Prostate gland (tissue), 2 donors: ENCODE measurements at places on chromosomes 16 and 17.
A peak's percentile ranks its signal among the peaks of the same experiment; 100 is the strongest.

GRCh38 chr16:641326-642188 lies at the start of gene MCRIP2:
TSS of gene MCRIP2 (plus strand) at chr16:641828. CDS start at chr16:641992, 164 bp downstream.
- H3K4me3 ChIP-seq = peak within 1 kb of the TSS; percentile 83
- H3K4me1 ChIP-seq = peaks cover 6% of the 10 kb centered on the region
- H3K27me3 ChIP-seq = no peaks in the 10 kb centered on the region
- peak within 1 kb of the TSS; percentile 80 for H3K27ac ChIP-seq
- no peaks in the 10 kb centered on the region for H3K36me3 ChIP-seq

GRCh38 chr17:43766413-43767052 lies 7.9 kb upstream of the SOST start:
- H3K27ac ChIP-seq = no peak overlapping the region
- no peaks in the 10 kb centered on the region for H3K27me3 ChIP-seq
- no peak overlapping the region for H3K4me3 ChIP-seq
- H3K4me1 ChIP-seq = no peaks in the 10 kb centered on the region
- peak; percentile 44 for DNase-seq

GRCh38 chr17:81990836-81991683 lies 13.6 kb downstream of the ASPSCR1 start:
- H3K27me3 ChIP-seq = no peaks in the 10 kb centered on the region
- peaks cover 14% of the 10 kb centered on the region for H3K4me1 ChIP-seq
- no peaks in the 10 kb centered on the region for H3K36me3 ChIP-seq
- DNase-seq = no peak

DNA sequence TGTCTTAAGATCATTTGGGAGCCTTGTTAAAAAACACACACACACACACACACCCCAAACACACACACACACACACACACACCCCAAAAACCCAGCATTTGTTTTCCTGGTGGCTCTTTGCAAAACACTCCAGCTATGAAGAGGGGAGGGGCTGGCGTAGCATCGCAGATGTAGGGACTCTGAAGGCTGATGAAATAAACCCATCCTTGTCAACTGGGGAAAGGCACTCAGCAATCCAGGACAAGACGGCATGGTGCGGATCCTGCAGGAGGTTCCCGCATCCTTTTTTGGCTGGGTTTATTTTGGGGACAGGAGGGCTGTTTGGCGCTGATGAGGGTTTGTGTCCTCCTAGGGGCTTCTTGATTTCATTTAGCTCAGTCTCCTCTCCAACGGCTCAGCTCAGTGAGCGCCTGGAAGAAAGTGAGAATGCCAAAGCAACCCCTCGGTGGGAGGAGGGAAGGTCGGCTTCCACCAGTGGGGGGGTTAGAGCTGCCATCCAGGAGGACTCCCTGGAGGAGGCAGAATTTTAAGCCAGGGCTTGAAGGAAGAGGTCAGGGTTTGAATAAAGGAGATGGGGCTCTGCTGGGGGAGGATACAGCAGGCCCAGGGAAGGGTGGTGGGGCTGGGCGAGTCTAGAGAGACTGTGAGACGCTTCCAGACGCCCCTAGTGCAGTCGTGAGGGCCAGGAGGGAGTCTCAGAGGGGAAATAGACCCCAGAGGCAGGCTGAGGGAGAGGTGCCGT lies 12.4 kb upstream of the GSE1 start:
- H3K4me3 ChIP-seq = no peak overlapping the region
- no peak for DNase-seq
- no peaks in the 10 kb centered on the region for H3K27me3 ChIP-seq
- H3K36me3 ChIP-seq = no peaks in the 10 kb centered on the region

- no peaks in the 10 kb centered on the region for H3K27me3 ChIP-seq
- no peaks in the 10 kb centered on the region for H3K4me1 ChIP-seq
- no peak overlapping the region for H3K4me3 ChIP-seq
- DNase-seq = no peak
- no peak overlapping the region for H3K27ac ChIP-seq
- no peaks in the 10 kb centered on the region for H3K36me3 ChIP-seq
Observed at GRCh38 chr17:58322581-58323185, 5.9 kb downstream of the TSPOAP1 start.

- H3K36me3 ChIP-seq = no peaks in the 10 kb centered on the region
- no peaks in the 10 kb centered on the region for H3K4me1 ChIP-seq
- no peaks in the 10 kb centered on the region for H3K27me3 ChIP-seq
- H3K4me3 ChIP-seq = no peak overlapping the region
- H3K27ac ChIP-seq = no peak overlapping the region
- DNase-seq = no peak
Observed at GRCh38 chr16:25317732-25318316, 60.2 kb upstream of the ZKSCAN2 start.

- H3K4me3 ChIP-seq = no peak overlapping the region
- peaks cover 9% of the 10 kb centered on the region for H3K4me1 ChIP-seq
- peak overlapping the region; percentile 44 for H3K27ac ChIP-seq
Observed at GRCh38 chr16:88746506-88746905, 38.5 kb downstream of the PIEZO1 start.

GRCh38 chr17:52156576-52157570 lies 1.6 kb downstream of the CA10 start:
- no peaks in the 10 kb centered on the region for H3K36me3 ChIP-seq
- no peaks in the 10 kb centered on the region for H3K4me1 ChIP-seq
- no peak for DNase-seq
- H3K27ac ChIP-seq = no peak overlapping the region

GRCh38 chr17:55699181-55699860 lies 23.3 kb downstream of the TMEM100 start:
- H3K27me3 ChIP-seq = no peaks in the 10 kb centered on the region
- H3K27ac ChIP-seq = no peak overlapping the region
